Activated naive CD4-positive, alpha-beta T cell treated with anti-CD3 and anti-CD28 coated beads, Interleukin-2, amount 50 U/mL, for 72 hours (primary cell): ENCODE measurements at places on chromosomes 2 and 18.
A peak's percentile ranks its signal among the peaks of the same experiment; 100 is the strongest.

DNA sequence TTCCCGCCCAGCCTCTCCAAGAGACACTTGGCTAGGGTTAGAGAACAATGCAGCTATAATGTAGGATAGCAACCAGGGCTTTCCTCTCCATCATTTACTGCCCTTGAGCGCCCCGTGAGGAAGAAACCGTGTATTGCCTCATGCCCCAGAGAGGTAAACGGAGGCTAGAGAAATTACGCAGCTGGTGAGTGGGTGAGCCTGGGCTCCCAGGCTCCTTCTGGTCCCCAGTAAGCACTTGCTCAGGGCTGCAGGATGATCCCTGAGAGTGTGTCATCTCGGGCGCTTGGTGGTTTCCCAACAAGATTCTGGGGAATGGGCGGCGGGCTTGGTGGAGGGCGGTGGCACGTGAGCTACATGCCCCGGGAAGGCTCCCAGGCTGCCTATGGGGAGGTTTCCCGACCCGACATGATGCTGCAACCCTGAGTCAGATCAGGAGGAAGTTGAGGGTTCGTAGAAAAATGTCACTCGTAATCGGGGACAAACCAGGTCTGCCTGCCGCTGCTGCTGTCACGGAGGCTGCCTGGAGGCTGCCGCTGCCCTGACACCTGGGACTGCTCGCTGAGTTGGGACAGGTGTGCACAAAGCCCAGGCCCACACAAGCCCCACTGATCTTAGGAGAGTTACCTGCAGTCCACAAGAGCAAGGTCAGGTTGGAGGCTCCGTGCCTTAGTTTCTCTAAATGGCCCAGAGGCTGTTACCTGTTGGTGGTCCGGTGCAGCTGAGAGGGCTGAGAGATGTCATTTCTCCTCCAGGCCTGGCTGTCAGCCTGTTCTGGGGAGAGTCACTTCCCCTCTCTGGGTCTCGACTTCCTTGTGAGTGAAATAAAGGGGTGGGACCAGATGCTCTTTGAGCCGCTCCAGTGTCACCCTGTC is at the start of gene GPR55:
Gene GPR55 (minus strand): TSS at position 773 of the 872 bp plus-strand sequence. CDS start 14,280 bp downstream, outside the sequence.
- peak; percentile 61 for DNase-seq

GRCh38 chr2:237540823-237541222 is 25.6 kb upstream of the PRLH start:
- no peak for DNase-seq

GRCh38 chr2:17171446-17172049 is 346.7 kb downstream of the RAD51AP2 start:
- no peak for DNase-seq

GRCh38 chr18:79386547-79386946 is 9.2 kb upstream of the NFATC1 start:
- DNase-seq = no peak

GRCh38 chr18:10516078-10516477 is 9.7 kb upstream of the NAPG start:
- DNase-seq = no peak

GRCh38 chr2:101967826-101968513 is 23.8 kb upstream of the IL1R2 start:
- DNase-seq = no peak

- no peak for DNase-seq
Measured at GRCh38 chr18:26662996-26663395, 114.6 kb upstream of the KCTD1 start.

DNA sequence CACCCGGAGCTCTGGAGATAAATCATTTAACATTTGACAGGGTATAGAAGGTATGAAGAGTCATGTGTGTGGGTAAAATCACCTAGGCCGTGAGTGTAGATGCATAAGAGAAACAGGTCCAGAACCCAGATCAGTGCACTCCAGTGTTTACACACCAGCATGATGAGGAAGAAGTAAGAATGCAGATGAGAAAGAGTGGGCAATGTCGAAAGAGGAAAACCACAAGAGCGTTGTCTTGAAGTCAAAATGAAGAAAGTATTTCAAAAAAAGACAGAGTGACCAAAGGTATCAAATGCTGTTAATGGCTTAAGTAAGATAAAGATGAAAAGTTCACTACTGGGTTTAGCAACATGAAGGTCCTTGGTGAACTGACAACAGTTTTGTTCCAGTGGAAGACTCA is 32.0 kb upstream of the PLB1 start:
- no peak for DNase-seq

DNA sequence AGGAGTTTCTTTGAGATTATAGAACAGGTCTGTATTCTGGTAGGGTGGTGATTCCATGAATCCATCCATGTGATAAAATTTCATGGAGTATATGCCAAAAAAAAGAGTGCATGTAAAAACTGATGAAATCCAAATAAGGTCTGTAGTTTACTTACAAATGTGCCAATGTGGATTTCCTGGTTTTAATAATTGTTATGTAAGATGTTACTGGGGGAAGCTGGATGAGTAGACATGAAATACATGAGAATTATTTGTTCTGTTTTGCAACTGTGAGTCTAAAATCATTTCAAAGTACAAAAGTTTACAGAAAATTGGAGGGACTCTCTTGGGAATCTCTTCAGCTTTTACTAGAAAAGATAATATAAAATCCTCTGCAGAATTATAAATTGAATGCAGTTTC is 23.7 kb upstream of the TMEM214 start:
- DNase-seq = no peak

- no peak for DNase-seq
Measured at GRCh38 chr2:47405757-47406156, 2.8 kb downstream of the MSH2 start.

DNA sequence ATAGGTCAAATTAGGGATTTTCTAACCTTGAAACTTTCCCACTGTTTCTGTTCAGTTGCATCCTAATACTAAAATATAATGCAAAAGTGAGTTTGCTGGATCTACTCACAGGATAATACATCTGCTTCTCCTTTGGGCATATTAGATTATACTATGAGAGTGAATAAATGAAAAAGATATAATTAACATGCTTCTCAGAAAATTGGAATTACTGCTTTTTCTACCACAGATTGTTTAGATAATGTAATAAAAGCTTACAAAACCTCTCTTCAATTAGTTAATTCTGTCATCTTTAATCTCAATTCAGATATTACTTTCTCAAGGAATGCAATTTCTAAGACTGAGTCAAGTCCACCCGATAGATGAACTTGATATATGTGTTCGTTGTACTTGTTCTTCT is 1077.2 kb upstream of the CDH2 start:
- no peak for DNase-seq

DNA sequence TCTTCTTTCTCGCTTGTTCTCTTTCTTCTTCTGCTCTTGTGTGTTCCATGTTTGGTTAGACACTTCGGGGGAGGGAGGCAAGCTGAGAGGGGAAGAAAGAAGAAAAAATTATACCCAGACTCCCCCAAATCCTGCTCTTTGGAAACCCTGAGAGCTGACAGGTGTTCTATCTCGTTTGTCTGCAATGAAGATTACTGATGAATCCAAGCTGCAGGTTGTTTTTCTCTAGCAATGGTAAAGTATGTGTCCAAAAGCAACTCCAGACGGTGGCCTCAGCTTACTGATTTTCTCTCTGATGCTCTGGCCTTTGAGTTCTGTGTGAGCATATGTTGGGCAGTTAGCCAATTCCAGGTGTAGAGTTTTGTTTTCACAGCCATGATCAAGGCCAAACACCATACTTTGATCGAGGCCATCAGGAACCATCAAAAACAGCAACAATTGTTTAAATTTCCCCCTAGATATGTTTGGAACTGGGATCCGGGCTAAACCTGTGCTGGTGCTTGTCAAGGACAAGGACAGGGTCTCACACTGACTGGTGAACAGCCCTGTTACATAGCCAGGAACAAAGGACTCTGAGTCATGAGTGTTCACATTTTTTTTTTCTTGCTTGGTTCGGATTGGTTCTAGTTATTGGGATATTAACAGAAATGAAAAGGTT is 142.0 kb downstream of the PRKCE start:
- DNase-seq = no peak

DNA sequence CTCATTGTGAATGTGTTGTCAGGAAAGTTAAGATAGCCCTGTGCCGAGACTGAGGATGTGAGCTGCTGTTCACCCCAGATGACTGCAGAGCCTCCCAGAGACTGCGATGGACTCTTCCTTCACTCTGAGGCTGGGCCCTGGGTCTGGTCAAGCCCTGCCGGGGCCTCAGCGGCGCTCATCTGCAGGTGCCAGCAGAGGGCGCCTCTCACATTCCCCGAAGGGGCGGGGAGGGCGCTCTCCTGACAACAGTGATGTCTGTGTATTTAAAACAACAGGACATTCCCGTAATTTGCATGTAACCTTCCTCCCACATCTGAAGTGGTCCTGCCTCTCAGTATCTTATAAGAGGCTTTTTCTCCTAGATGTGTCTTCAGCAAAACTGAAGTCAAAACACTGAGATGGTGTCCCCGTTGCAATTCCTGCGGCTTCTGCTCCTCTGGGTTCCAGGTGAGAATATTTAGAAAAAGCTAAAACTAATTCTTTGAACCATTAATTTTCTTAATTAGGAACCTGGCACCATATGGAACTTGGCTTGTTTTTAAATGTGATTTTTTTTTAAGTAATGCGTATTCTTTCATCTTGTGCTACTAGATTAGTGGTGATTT is 1377.9 kb downstream of the RPIA start:
- no peak for DNase-seq

DNA sequence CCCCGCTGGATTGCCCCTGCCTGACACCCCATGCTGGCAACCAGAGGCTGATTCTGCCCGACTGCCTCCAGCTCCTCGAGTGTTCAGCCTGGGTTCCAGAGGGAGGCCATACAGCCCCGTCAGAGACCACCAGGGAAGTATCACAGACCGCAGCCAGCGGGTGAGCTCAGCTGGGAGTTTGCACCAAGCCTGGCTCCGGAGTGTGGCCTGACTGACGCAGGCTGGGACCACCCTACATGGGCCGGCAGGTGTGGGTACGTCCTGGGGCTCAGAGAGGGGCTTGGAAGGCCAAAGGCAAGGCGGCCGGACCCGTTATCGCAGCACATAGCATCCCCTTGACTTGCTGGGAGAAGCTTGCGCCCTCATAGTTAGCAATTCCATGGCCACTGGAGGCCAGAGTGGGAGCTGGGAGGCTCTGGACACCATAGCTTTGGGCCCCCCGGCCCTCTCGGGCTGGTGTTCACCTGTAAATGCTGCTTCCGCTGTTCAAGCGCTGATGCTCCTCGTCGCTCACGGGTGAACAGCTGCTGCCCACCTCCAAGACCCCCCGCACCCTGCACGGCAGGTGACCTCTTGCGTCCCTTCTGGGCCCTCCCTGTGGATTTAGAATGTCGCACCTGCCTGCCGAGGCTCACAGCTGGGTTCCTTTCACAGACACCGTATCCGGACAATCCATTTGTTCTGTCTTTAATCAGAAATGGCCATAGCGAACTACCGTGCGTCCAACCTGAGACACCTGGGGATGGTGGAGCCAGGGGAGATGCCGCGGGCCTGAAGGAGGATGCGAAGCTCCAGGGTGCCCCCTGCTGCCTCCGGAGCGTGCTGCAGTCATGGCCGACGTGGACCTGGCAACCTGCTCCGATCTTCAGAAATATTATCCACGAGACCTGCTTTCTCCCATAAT is 31.2 kb upstream of the SLC66A3 start:
- peak; percentile 81 for DNase-seq

DNA sequence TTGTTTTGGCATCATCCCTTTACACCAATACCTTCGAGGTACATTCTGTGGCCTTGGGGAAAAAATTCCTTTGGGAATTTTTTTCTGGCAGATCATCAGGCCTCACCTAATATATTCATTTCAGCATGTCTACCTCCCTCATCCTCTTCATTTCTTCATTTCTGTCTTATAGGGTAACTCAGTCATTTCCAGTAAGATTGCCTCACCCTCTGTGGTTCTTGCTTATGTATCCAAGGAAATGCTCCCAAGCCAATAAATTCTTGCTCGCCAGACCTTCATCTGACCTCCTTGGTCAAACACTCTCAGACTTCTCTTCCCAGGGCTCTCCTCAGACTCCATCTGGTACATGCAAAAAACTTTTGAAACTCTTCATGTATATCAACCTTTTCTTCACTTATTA is 265.6 kb downstream of the TMX3 start:
- no peak for DNase-seq

GRCh38 chr2:54103454-54104314 is 11.7 kb upstream of the ACYP2 start:
- peak; percentile 11 for DNase-seq

DNA sequence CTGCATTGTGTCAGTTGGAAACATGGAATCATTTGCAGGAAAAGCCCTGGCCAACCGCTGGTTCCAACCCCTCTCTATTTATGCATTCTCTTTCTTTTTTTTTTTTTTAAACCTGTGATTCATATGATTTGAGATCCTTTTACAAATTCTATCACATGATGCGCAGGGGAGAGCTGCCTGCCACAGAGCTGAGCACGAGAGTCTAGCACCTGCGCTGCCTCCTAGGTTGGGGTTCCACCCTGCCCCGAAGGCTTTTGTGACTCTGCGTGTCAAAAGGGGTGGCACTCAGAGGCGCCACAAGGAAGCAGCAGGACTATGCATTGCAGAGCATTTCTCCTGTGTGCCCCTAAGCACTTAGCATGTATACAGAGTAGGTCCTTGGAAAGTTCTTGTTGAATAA is 17.3 kb upstream of the ESPNL start:
- no peak for DNase-seq

GRCh38 chr2:164164602-164165001 is 428.8 kb upstream of the FIGN start:
- DNase-seq = no peak

- no peak for DNase-seq
Measured at GRCh38 chr18:56248610-56249235, 389.7 kb downstream of the TXNL1 start.

DNA sequence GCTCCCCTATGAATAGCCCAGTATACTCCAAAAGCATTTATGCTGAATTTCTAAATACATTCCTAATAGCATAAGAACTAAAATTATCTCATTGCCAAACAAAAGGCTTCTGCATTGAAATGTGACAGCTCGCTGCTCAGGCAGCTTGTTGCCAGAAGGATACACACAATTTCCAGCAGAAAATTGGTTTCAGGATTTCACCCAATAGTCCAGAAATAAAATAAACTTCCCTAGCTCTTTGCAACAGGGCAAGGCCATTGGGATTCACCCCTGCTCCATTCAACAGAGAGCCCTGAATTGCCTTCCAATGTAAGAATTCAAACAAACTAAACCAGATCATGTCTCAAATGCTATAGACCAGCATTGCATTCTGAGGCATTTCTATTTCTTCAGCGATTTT is 70.7 kb downstream of the RBM43 start:
- DNase-seq = no peak
